Mesangial cell (primary cell): ENCODE measurements at places on chromosomes 5 and 9. TPM values are rescaled to one million over a fixed set of nuclear protein-coding genes. Genes with fewer than 3 reads are reported as not detected.

Gene RANBP17
- 4.4 and 8.0 TPM in 2 replicates for total RNA-seq

Gene PCDHGA7
- total RNA-seq: 0.49 and 4.1 TPM in 2 replicates

Gene TAF11L10
- not detected in 2 replicates for total RNA-seq

Gene RNF38
- 11.1 and 18.4 TPM in 2 replicates for total RNA-seq

Gene ZDHHC11B
- not detected in 2 replicates for total RNA-seq

Gene DENND4C
- total RNA-seq: 20.2 and 34.9 TPM in 2 replicates

Gene SPATA31C1
- 0.13 and 0.16 TPM in 2 replicates for total RNA-seq

Gene FGD3
- under 0.01 TPM in 2 replicates for total RNA-seq

Gene HMHB1
- total RNA-seq: not detected in 2 replicates
